Coronary artery (tissue), 2 donors: ENCODE measurements at places on chromosomes 12 and 14.

GRCh38 chr14:89963288-89963978 is 7.7 kb downstream of the TDP1 start:
- DNase-seq: no peak

DNA sequence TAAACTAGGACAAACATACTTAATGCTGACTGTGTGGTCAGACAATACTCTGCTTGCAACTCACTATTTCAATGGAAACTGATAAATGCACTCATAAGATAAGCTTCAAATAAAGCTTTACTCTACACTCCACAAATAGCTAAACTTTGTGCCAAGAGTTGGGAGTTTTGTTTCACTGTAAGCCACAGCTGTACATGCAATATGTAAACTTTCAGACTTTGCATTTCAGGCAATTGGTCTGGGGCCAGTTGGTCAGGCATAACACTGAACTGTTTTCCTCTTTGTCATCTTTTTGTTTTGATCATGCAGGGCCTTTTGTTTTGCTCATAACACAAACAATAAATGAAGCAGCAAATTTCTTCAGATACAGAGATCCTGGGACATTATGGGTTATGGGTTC is 426.2 kb downstream of the IPO8 start:
- no peak for DNase-seq

GRCh38 chr14:94775871-94776210 is 5.9 kb upstream of the GSC start:
- no peak for DNase-seq

GRCh38 chr14:89098254-89098653 is 273.8 kb downstream of the TTC8 start:
- no peak for DNase-seq

- DNase-seq: peak; percentile 64
Measured at GRCh38 chr14:96095581-96096476, 56.7 kb downstream of the C14orf132 start.

DNA sequence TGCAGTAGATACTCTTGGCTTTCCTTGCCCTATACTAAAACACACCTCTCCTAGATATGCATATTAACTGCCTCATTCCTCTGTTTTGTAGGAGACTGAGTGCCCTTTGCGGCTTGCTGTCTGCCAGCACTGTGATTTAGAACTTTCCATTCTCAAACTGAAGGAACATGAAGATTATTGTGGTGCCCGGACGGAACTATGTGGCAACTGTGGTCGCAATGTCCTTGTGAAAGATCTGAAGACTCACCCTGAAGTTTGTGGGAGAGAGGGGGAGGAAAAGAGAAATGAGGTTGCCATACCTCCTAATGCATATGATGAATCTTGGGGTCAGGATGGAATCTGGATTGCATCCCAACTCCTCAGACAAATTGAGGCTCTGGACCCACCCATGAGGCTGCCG is 15.4 kb downstream of the TRAFD1 start:
- no peak for DNase-seq

GRCh38 chr12:118850244-118850825 is 131.0 kb upstream of the SRRM4 start:
- DNase-seq: no peak

- no peak for DNase-seq
Measured at GRCh38 chr14:91693346-91693745, 38.5 kb downstream of the CATSPERB start.

DNA sequence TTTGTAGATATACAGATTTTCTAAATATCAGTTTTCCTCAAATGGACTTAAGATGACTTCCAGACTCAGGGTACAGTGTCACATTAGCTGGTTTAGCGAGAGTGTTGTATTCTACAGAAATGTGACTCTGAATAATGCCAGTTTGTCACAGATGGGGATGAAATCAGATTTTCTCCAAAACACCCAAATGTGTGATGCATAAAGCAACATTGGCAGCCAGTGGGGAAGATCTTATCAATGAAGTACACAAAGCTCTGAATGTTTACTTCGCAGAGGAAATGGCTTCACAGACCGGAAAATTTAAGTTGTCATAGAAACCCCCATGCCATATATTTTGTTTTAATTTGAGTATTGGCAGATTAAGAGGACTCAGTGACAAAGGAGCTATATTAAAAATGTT is 29.9 kb downstream of the ANO4 start:
- no peak for DNase-seq

GRCh38 chr12:132352896-132353800 is 23.8 kb upstream of the GALNT9 start:
- no peak for DNase-seq

- DNase-seq: no peak
Measured at GRCh38 chr14:32513571-32514009, 184.5 kb downstream of the AKAP6 start.

- no peak for DNase-seq
Measured at GRCh38 chr12:103785243-103786031, 55.6 kb downstream of the NT5DC3 start.

DNA sequence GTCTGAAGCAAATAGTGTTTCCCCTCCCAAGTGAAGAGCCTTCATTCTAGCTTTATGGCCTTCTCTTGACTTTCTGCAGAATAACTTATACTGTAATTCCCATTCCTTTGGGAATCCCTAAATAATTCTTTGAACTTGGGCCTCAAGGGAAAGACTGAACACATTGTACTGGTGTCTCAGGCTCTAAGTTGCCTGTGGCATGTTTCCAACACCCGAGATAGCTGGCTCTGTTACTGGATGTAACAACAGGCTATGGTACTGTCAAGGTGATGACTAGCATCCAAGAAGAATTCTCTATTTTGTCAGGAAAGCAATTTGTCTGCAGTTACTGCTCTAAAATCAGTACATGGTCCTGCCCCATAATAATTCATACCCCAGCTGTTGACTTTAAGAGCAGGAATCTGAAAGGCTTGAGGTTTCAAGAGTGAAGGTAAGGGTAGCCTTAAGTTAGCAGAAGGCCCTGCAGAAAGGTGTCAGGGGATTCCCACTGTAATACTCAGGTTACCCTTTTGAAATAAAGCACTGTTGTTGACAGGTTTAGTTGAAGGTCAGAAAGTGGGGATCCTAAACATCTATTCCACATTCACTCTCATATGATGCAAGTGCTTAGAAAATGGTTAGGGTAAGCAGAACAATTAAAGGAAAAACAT is 5.2 kb downstream of the GPX2 start:
- DNase-seq: no peak

DNA sequence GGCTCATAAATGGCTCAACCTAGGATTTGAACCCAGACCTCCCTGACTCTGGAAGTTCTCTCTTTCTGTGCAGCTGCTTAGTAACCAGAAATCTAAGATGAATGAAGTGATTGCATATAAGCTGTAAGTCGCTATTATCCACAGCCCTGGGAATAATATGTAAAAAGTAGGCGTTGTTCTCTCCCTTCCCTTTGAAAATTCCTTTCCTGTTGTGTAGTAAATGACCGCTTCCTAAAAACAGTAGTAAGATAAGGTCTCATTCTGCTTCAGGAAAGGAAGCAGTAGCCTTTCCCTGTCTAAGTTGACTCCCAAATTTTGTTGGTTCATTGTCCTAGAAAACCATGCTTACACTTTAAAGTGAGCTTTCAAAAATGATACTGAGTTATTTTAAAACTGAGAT is 418.3 kb downstream of the EGLN3 start:
- no peak for DNase-seq

DNA sequence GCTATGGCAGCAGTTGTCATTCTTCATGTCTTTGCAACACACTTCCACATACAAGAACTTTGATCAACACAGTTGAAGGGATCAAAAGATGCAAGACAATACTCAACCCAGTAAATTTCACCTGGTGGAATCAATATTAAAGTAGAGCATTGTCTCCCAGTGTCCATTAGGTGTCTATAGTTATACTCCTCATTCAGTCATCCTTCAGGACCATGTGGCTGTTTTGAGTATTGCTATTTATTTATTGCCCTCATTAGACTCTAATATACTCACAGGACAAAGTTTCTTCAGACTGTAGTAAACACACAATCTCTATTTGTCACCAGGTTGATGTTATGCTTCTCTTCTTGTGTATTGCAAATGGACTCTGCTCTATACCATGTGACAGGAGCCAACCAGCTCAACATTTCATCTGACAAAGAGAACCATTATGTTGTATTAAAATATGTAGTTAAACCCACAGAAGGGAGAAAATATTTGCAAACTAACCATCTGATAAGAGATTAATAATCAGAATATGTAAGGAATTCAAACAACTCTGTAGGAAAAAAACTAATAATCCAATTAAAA is 146.6 kb downstream of the TGFB3 start:
- no peak for DNase-seq

DNA sequence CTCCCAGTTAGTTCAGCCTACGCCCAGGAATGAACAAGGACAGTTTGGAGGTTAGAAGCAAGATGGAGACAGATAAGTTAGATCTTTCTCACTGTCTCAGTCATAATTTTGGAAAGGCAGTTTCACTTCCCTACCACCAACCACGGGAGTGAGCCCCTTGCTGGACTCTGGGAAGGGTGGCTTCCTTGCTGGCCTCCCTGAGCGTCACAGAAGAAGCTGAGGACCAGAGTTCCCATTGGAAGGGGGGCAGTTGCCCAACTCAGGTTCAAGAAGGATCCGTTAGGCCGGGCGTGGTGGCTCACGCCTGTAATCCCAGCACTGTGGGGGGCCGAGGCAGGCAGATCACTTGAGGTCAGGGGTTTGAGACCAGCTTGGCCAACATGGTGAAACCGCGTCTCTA is 106.2 kb upstream of the MAX start:
- DNase-seq: no peak

GRCh38 chr12:84497819-84498218 is 414.8 kb downstream of the SLC6A15 start:
- DNase-seq: no peak

DNA sequence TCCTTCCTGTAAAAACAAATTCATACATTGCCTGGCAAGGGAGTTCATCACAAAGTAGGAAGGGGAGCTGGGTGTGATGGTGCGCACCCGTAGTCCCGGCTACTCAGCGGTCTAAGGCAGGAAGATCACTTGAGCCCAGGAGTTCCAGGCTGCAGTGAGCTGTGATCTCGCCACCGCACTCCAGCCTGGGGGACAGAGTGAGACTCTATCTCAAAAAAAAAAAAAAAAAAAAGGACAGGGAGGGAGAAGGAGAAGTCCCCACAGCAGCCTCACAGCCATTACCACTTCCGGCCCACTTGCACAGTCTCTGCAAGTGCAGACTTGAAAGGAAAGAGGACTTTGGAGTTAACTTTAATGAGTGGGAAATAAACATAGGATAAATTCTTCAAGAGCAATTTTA is 121.0 kb downstream of the FBXL14 start:
- DNase-seq: no peak

GRCh38 chr12:92971859-92972524 is 42.9 kb upstream of the EEA1 start:
- DNase-seq: no peak

GRCh38 chr12:76942267-76942666 is 63.4 kb upstream of the CSRP2 start:
- DNase-seq: no peak

GRCh38 chr12:118402251-118402650 is 25.9 kb downstream of the SUDS3 start:
- no peak for DNase-seq

DNA sequence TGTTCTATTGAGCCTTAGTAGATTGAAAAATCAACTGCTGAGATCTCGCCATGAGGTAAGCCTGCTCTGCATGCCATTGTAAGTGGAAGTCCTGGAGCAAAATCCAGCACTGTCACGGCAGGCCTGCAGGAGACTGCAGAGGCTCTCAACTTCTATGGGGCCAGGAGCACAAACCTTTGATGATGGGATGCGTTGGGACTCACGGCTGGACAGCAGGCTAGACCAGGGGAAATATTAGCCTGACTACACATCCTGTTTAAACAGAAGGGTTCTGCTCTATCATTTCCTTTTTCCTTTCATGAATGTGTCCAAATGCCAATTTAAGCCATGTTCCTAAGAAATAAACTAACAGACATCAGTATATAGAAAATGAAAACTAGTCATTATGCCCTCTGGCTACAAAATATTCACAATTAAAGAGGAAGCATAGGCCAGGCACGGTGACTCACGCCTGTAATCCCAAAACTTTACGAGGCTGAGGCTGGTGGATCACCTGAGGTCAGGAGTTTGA is 33.9 kb upstream of the RASSF8 start:
- DNase-seq: no peak

GRCh38 chr14:40525314-40525713 is 1081.4 kb upstream of the LRFN5 start:
- no peak for DNase-seq

DNA sequence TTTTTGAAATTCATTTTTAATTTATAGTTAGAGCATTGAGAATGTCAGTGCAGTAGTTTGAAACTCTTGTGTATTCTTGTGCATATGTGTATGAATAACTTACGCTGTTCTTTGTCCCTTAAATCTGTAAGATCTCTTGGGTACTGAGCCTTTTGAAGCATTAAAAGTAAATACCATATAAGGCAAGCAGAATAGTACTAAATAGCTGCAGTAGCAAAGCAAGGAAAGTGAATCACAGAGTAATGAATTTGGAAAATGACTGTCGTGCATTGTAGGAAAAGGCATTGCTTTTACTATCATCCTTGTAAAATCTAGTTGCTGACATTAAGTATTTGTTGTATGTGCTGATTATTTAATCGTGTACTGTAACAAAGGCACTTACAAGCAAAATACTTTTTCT is 12.1 kb downstream of the CNOT2 start:
- no peak for DNase-seq

GRCh38 chr12:124442281-124442680 is 125.1 kb downstream of the NCOR2 start:
- no peak for DNase-seq

GRCh38 chr14:105317546-105317945 is 3.0 kb downstream of the PACS2 start:
- no peak for DNase-seq

DNA sequence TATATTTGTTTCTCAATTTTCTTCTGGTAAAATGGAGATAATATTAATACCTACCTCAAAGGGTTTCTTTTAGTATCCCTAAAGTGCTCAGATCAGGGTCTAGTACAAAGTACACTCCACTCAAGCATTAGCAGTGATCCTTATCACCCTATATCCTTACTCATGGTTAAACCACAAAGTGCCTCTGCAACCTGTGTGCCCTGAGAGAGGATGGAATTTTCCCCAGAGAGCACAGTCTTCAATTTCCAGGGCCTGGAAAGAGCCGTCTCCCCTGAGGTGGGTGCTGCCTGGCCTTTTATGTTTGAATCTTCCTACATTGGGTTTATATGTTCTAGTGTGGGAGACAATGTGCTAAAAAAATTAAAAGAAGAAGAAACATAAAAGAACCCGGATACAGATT is 183.1 kb upstream of the FBXO33 start:
- no peak for DNase-seq

DNA sequence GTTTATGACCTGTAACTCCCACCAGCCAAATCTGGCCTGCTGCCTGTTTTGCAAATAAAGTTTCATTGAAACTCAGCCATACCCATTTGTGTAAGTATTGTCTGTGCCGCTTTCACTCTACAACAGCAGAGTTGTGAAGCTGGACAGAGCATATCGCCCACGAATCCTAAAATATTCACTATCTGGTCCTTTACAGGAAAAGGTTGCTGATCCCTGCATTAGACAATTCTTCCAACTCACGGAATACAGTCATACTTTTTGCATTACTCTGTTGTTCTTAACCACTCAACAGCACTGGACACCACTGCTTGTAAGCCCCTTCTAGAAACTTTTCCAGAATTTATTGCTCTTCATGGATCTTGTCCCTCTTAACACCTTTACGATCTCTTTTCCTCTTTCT is 435.4 kb downstream of the EGLN3 start:
- no peak for DNase-seq

- no peak for DNase-seq
Measured at GRCh38 chr12:47088021-47088944, 8.5 kb upstream of the AMIGO2 start.

GRCh38 chr12:128763395-128763794 is 60.4 kb downstream of the SLC15A4 start:
- no peak for DNase-seq
